Chondrocyte (in vitro differentiated cells): ENCODE measurements at places on chromosomes 11 and 22. TPM values are rescaled to one million over a fixed set of nuclear protein-coding genes. Genes with fewer than 3 reads are reported as not detected.

- H3K4me1 ChIP-seq, result peaks cover 33% of the 10 kb centered on the region
- H3K27ac ChIP-seq, result peak overlapping the region; percentile 47
- DNase-seq, result peak; percentile 79
- no peaks in the 10 kb centered on the region for H3K36me3 ChIP-seq
These were observed 35.9 kb upstream of the GRAMD4 start for GRCh38 chr22:46584081-46584921.

DNA sequence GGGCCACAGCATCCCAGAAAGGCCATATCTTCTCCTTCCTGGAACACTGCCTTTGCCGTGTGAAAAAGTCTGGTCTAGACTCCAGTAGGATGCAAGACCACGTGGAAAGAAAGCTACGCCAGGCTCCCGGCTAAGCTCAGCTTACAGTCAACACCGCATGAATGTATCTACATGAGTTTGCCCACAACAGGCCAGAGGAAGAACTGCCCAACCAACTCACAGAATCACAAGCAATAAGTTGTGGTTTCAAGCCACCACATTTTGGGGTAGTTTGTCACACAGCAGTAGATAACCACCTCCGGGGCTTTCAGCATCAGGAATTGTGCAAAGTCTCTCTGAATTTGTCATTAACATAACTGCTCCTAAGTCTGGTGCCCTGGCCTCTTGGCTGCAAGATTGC, 27.3 kb downstream of the HSPA8 start:
- H3K27ac ChIP-seq, result no peak overlapping the region
- no peaks in the 10 kb centered on the region for H3K27me3 ChIP-seq
- DNase-seq, result no peak
- no peaks in the 10 kb centered on the region for H3K4me1 ChIP-seq
- H3K36me3 ChIP-seq, result no peaks in the 10 kb centered on the region
- H3K4me3 ChIP-seq, result no peak overlapping the region

- no peaks in the 10 kb centered on the region for H3K27me3 ChIP-seq
- no peak overlapping the region for H3K27ac ChIP-seq
- no peak for DNase-seq
- H3K36me3 ChIP-seq, result peaks cover 9% of the 10 kb centered on the region
These were observed 44.6 kb downstream of the ANKRD42 start for GRCh38 chr11:83238111-83238510.

DNA sequence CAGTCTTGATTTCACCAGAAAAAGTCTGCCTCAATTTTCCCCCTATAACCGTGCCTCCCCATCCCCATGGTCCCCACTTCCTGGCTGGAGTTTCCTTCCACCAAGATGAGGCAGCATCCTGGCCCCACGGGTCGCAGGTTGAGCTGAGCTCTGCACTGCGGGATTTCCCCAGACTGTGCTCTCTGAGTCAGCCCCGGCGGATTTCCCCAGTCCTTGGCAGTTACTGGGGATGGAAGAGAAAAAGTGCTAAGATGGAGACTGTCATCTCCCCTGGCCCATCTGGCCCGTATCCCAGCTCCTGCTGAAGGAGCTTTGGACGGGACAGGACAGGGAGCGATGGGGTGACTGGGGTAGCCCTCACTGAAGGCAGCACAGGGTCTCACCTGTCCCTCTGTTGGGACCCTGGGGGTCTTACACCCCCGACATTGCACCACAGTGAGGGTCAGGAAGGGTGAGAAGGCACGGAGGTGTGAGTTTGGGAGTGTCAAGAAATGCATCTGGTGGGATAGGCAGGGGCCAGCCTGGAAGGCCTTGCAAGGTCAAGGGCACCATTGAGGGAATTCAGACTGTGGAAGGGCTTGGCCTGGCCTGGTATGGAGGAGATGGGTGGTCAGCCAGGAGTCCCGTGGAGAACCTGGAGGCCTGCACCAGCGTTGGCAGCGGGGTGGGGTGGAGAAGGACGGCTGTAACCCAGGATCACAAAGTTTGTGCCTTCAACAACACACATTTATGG, 36.5 kb downstream of the NADSYN1 start:
- H3K4me3 ChIP-seq, result no peak overlapping the region
- no peak overlapping the region for H3K27ac ChIP-seq
- H3K27me3 ChIP-seq, result no peaks in the 10 kb centered on the region
- peaks cover 53% of the 10 kb centered on the region for H3K36me3 ChIP-seq

GRCh38 chr22:36753120-36753802, 22.7 kb downstream of the IFT27 start:
- H3K4me1 ChIP-seq, result no peaks in the 10 kb centered on the region
- no peak overlapping the region for H3K4me3 ChIP-seq
- H3K27me3 ChIP-seq, result peaks cover 32% of the 10 kb centered on the region
- DNase-seq, result peak; percentile 20
- H3K36me3 ChIP-seq, result no peaks in the 10 kb centered on the region

DNA sequence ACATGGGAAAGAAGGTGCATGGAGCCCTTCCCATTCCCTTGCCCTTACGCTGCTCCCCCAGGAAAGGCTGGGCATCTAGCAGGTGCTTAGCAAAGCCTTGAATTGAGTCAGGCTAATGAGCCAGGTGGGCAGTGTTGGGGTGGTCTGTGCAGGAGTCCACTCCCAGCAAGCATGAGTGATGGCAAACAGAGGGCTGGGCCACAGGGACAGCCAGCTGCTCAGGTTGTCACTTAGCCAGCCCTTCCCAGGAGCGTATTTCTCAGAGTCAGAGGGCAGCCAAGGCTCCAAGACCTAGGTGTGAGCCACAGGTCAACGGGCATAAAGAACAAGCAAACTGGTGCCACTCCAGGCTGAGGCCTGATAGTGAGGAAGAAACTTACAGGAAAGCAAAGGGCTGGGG, 149.8 kb downstream of the DSCAML1 start:
- peaks cover 34% of the 10 kb centered on the region for H3K27me3 ChIP-seq
- H3K36me3 ChIP-seq, result no peaks in the 10 kb centered on the region
- no peak overlapping the region for H3K4me3 ChIP-seq
- H3K27ac ChIP-seq, result peak overlapping the region; percentile 13
- DNase-seq, result no peak

DNA sequence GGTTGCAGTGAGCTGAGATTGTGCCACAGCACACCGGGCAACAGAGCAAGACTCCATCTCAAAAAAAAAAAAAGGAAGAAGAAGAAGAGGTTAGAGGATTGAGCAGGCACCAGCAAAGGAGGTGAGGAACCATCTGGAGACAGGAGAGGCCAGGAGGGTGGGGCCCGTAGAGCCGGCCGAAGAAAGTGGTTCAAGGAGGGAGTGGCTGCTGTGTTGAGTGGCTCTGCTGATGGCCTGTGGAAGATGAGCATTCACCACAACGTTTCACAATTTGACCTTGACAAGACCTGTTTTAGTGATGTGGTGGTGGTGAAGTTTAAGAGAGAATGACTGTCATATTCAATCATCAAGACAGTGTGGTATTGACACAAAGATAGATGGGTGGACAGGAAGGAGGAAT, 6.8 kb upstream of the CTSD start:
- DNase-seq, result no peak
- H3K27me3 ChIP-seq, result no peaks in the 10 kb centered on the region
- H3K4me1 ChIP-seq, result peaks cover 48% of the 10 kb centered on the region
- H3K4me3 ChIP-seq, result no peak overlapping the region

- DNase-seq, result no peak
- no peak overlapping the region for H3K27ac ChIP-seq
- H3K4me1 ChIP-seq, result peaks cover 4% of the 10 kb centered on the region
- no peaks in the 10 kb centered on the region for H3K36me3 ChIP-seq
- H3K27me3 ChIP-seq, result no peaks in the 10 kb centered on the region
- no peak overlapping the region for H3K4me3 ChIP-seq
These were observed 889.1 kb downstream of the OPCML start for GRCh38 chr11:132643239-132643638.

GRCh38 chr11:28086569-28086968, 21.4 kb downstream of the KIF18A start:
- no peaks in the 10 kb centered on the region for H3K27me3 ChIP-seq
- peaks cover 27% of the 10 kb centered on the region for H3K4me1 ChIP-seq
- no peak for DNase-seq
- H3K36me3 ChIP-seq, result no peaks in the 10 kb centered on the region
- H3K4me3 ChIP-seq, result no peak overlapping the region

DNA sequence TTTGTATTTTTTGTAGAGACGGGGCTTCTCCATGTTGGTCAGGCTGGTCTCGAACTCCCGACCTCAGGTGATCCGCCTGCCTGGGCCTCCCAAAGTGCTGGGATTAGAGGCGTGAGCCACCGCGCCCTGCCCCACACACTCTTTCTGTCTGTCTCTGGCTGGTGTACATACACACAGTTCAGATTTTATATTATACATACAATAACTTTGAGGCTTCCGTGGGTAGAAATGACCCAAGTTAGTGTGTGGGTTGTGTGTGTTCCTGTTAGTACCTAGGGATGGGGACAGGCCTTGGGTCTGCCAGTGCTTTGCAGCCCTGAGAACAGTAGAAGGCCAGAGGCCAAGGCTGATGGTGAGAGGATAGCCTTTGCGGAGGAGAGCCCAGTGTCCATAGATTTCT, 2.8 kb downstream of the ZBTB16 start:
- peak overlapping the region; percentile 87 for H3K4me3 ChIP-seq
- DNase-seq, result no peak
- H3K36me3 ChIP-seq, result peaks cover 35% of the 10 kb centered on the region
- H3K4me1 ChIP-seq, result peaks cover 32% of the 10 kb centered on the region
- no peak overlapping the region for H3K27ac ChIP-seq

DNA sequence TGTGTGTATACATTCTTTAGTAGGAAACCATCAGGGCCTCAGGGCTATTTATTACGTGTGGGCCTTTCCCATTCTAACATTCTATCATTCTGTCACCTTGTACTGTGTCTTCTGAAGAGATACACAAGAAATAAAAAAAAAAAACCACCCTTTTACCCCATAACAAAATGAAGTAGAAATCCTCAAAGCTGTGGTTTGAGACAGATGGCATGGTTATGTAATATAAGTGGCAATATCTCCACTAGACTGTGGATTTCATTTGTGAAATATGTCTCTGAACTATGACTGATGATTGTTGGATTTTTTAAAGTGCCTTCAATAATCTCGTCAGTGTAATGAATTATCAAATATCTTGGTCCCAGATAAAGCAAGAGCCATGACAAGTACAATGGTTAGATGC, 150.0 kb upstream of the BLID start:
- DNase-seq, result no peak
- no peak overlapping the region for H3K27ac ChIP-seq

DNA sequence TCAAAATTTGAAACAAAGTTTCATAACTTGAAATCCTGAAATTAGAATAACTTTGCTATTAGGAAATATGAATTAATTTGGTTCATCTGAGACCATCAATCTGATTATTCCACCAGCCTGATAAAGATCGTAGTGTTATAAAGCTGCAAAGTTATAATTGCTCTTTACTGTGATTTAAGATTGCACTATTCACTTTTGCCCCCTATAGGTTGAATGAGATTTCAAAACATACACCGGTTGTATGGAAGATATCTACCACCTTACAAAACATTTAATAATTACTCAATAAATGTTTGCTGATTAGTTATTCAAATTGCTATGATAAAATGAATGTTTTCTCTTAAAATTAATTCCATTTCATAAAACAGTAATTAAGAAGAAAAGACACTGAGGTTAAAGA, 26.1 kb downstream of the APIP start:
- peaks cover 3% of the 10 kb centered on the region for H3K36me3 ChIP-seq
- DNase-seq, result no peak
- no peaks in the 10 kb centered on the region for H3K4me1 ChIP-seq
- no peak overlapping the region for H3K4me3 ChIP-seq
- no peaks in the 10 kb centered on the region for H3K27me3 ChIP-seq

DNA sequence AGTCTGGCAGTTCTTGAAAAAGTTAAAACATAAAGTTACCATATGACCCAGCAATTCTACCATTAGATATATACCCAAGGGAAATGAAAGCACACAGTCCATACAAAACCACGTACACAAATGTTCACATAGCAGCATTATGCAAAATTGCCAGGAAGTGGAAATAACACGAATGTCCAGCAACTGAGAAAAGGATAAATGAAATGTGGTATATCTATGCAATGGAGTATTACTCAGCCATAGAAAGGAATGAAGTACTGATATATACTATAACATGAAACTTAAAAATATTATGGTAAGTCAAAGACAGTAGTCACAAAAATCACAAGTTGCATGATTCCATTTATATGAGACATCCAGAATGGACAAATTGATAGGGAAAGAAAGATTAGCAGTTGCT, 57.9 kb downstream of the C2CD3 start:
- no peak for DNase-seq
- no peak overlapping the region for H3K4me3 ChIP-seq
- H3K4me1 ChIP-seq, result no peaks in the 10 kb centered on the region
- peaks cover 41% of the 10 kb centered on the region for H3K36me3 ChIP-seq
- no peak overlapping the region for H3K27ac ChIP-seq
- H3K27me3 ChIP-seq, result no peaks in the 10 kb centered on the region

GRCh38 chr11:110513846-110514437, 84.2 kb downstream of the FDX1 start:
- H3K36me3 ChIP-seq, result no peaks in the 10 kb centered on the region
- H3K4me1 ChIP-seq, result peaks cover 11% of the 10 kb centered on the region
- no peak overlapping the region for H3K27ac ChIP-seq

GRCh38 chr22:27984723-27985122, 65.7 kb upstream of the PITPNB start:
- H3K4me1 ChIP-seq, result peaks cover 17% of the 10 kb centered on the region
- no peak overlapping the region for H3K27ac ChIP-seq
- peaks cover 24% of the 10 kb centered on the region for H3K36me3 ChIP-seq
- DNase-seq, result no peak
- no peaks in the 10 kb centered on the region for H3K27me3 ChIP-seq

DNA sequence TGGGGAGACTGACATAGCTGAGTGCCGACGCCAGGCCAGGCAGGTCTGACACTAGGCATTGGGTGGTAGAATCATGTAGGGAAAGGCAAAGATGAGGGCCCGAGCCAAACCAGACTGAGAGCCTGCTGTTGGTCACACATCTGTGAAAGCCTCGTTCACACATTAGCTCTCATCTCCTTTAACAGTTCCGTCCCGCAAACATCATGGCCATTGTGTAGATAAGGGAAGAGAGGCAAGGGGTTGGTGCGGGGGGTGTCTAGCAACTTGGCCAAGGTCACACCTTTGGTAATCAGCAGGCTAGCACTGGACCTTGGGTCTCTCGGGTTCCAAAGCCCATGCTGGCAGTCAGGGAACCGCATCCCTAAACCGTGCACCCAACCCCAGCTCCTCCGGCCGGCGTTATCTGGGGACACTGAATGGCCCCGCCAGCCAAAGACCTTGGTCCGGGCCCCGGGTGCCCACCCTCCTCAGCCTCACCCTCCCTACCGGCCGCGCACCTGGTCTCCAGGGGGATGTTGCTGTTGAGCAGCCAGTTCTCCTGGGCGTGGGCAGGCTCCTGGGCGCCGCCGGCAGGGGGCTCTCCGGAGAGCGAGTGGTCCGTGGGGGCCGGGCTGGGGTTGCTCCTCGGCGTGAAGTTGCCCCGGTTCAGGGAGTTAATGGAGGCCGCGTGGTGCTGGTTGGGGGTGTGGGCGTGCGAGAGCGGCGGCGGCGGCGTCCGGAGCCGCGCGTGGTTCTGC, 328.3 kb upstream of the NARS2 start:
- H3K27ac ChIP-seq, result no peak overlapping the region
- H3K4me3 ChIP-seq, result no peak overlapping the region
- no peaks in the 10 kb centered on the region for H3K36me3 ChIP-seq
- DNase-seq, result no peak

The RAB3IL1 gene
- total RNA-seq, result 9.7 to 24.7 TPM (median 24.1 TPM) in 3 replicates

The PKDREJ gene
- total RNA-seq, result 0.05 to 0.08 TPM (median 0.07 TPM) in 3 replicates

The NKAPD1 gene
- total RNA-seq, result 15.5 to 18.5 TPM (median 18.2 TPM) in 3 replicates

The UPB1 gene
- total RNA-seq, result 0.15 to 0.31 TPM (median 0.18 TPM) in 3 replicates

The DNAJB7 gene
- total RNA-seq, result not detected in 3 replicates
